ENCODE measurements at places on chromosomes 7 and 10. TPM values are rescaled to one million over a fixed set of nuclear protein-coding genes. Genes with fewer than 3 reads are reported as not detected.

TMEM225B gene
- total RNA-seq = 0.57 TPM

PLEKHS1 gene
- not detected for total RNA-seq

SFXN2 gene
- total RNA-seq = 6.5 TPM

HTRA1 gene
- total RNA-seq = 276 TPM

NME8 gene
- 0.29 TPM for total RNA-seq
